Thymus (tissue), 14 donors: ENCODE measurements at places on chromosomes 7 and 10. TPM values are rescaled to one million over a fixed set of nuclear protein-coding genes. Genes with fewer than 3 reads are reported as not detected.
A peak's percentile ranks its signal among the peaks of the same experiment; 100 is the strongest.

- H3K36me3 ChIP-seq, result no peaks in the 10 kb centered on the region
- no peaks in the 10 kb centered on the region for H3K27me3 ChIP-seq
- H3K27ac ChIP-seq, result no peak overlapping the region
- H3K4me1 ChIP-seq, result no peaks in the 10 kb centered on the region
- no peak overlapping the region for H3K4me3 ChIP-seq
Measured at GRCh38 chr7:34675749-34676374, 17.8 kb downstream of the NPSR1 start.

DNA sequence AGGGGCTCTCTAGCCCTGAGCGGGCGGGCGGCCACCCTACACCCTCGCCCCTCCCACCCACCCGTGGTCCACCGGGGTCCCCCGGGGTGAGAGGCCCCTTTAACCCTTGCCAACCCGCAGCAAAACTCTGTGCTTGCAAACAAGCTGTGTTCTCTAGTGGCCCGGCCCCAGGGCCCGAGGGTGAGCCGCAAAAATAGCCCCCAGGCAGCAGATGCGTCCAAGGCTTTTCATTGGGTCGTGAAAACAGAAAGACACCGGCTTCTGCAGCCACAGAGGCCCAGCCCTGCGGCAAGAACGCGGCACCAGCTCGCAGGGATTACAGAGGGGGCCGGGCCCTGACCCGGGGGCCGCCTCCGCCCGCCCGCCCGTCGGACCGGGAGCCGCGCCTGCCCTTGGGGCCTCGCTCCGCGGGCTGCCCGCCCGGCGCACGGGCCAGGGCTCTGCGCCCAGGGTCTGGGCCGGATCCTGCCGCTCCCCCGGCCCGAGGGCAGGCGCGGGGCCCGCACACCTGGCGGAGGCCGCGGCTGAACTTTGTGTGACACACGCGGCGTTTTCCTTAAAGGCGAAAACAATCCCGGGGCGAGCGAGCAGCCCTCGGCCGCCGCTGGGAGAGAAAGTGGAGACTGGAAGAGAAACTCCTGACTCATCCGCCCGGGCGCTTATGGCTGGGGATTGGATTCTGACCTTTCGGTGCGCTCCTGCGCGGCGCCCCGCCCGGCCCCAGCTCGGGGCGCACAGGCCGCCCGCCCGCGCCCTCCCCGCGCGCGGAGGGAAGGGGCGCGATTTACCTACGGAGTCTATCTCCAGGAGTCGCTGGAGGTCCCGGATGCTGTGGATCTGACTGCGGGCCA, 2.8 kb downstream of the PDGFA start:
- no peak overlapping the region for H3K4me3 ChIP-seq
- peaks cover 76% of the 10 kb centered on the region for H3K27me3 ChIP-seq
- peaks cover 24% of the 10 kb centered on the region for H3K4me1 ChIP-seq
- no peaks in the 10 kb centered on the region for H3K36me3 ChIP-seq

DNA sequence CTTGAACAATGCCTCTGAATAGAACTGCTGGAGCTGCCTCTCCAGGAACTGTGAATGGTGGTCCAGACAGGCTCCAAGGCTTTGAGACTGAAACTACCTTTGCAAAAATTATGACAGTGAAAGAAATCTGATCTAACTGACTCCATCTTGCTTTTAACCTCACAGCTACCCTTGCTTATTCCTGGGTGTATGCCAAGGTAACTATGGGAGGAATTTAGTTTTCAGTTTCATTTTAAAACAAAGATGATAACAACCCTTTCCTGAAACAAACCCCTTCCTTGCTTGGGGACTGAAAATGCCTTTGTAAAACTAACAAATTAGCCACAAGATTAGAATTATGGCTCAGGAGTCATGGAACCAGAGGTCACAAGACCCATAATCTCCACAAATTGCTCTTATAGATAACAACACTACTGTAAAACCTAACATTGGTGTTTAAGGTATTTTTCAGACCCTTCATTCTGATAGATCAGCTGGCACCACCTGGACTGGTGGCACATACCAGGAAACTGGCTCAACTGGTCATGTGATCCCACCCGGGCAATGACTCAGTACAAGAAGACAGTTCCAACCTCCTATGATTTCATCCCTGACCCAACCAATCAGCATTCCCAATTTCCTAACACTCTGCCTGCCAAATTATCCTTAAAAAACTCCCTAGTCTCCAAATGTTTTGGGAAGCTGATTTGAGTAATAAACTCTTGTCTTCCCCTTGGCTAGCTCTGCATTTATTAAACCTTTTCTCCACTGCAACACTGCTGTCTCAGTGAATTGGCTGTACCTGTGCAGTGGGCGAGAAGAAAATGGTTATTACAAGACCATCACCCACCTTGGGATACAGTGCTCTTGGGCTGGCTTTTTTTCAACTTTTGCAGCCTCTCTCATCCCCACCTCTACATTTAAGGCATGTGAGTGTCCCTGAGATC, 608.1 kb downstream of the TYW1 start:
- no peaks in the 10 kb centered on the region for H3K4me1 ChIP-seq
- no peak overlapping the region for H3K27ac ChIP-seq

GRCh38 chr10:21260066-21260465, 265.4 kb downstream of the SKIDA1 start:
- H3K27ac ChIP-seq, result no peak overlapping the region
- no peaks in the 10 kb centered on the region for H3K36me3 ChIP-seq
- H3K27me3 ChIP-seq, result no peaks in the 10 kb centered on the region
- no peaks in the 10 kb centered on the region for H3K4me1 ChIP-seq

GRCh38 chr7:28684650-28685241, 272.4 kb downstream of the CREB5 start:
- no peak overlapping the region for H3K4me3 ChIP-seq
- H3K27ac ChIP-seq, result no peak overlapping the region
- no peaks in the 10 kb centered on the region for H3K36me3 ChIP-seq
- peaks cover 32% of the 10 kb centered on the region for H3K27me3 ChIP-seq
- no peak for DNase-seq

DNA sequence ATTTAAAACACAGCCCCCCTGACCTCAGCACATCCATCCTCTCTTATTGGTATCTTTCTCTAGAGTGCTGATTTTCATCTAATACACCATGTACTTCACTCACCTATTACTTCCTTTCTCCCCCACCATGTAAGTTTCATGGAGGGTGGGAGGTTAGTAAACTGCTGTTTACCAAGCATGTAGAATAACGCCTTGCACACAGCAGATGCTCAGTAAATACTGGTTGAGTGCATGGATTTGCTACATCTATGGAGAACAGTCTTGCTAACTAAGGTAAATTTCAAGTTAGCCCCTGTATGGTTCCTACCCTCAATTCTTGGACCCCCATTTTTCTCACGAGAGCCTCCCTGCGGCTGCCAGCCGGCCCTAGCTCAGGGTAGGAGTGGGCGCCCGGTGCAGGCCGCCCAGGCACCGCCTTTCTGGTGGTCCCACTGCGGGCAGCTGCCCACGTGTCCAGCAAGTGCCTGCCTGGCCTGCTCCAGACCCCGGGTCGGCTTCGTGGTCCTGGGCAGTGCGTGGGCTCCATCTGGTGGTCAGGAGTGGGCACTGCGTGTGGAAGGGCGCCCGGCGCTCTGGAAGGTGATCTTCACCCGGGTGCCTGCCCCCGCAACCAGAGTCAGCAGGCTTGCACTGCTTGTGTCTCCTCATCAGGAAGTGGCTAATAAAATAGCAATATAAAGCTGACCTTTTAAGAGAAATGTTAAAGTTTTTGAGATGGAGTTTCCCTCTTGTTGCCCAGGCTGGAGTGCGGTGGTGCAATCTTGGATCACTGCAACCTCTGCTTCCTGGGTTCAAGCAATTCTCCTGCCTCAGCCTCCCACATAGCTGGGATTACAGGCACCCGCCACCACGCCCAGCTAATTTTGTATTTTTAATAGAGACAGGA, 63.4 kb upstream of the DNAJB6 start:
- H3K4me1 ChIP-seq, result peaks cover 11% of the 10 kb centered on the region
- peak; percentile 29 for DNase-seq
- H3K36me3 ChIP-seq, result peaks cover 25% of the 10 kb centered on the region
- peaks cover 17% of the 10 kb centered on the region for H3K27me3 ChIP-seq

- H3K4me1 ChIP-seq, result no peaks in the 10 kb centered on the region
- H3K27ac ChIP-seq, result no peak overlapping the region
- H3K27me3 ChIP-seq, result no peaks in the 10 kb centered on the region
- no peak overlapping the region for H3K4me3 ChIP-seq
Measured at GRCh38 chr10:102619281-102619981, 24.8 kb upstream of the TRIM8 start.

- no peak for DNase-seq
- no peaks in the 10 kb centered on the region for H3K36me3 ChIP-seq
- peaks cover 6% of the 10 kb centered on the region for H3K4me1 ChIP-seq
- no peaks in the 10 kb centered on the region for H3K27me3 ChIP-seq
- no peak overlapping the region for H3K4me3 ChIP-seq
- H3K27ac ChIP-seq, result no peak overlapping the region
Measured at GRCh38 chr7:128880791-128881457, 18.3 kb downstream of the ATP6V1F start.

MMRN2 gene
- total RNA-seq, result 6.8 TPM

WDR11 gene
- 36.9 TPM for total RNA-seq

GRM8 gene
- total RNA-seq, result 0.38 TPM

CD36 gene
- total RNA-seq, result 42.8 TPM

RET gene
- 0.33 TPM for total RNA-seq

SLC26A5 gene
- 0.05 TPM for total RNA-seq
